ENCODE measurements at places on chromosomes 16 and 17.

GRCh38 chr17:53630638-53631037 lies 192.1 kb upstream of the KIF2B start:
- DNase-seq, result no peak

GRCh38 chr17:73552300-73553048 lies 91.8 kb downstream of the SDK2 start:
- no peak for DNase-seq

GRCh38 chr16:67419931-67420330 lies 3.7 kb upstream of the ZDHHC1 start:
- DNase-seq, result no peak

DNA sequence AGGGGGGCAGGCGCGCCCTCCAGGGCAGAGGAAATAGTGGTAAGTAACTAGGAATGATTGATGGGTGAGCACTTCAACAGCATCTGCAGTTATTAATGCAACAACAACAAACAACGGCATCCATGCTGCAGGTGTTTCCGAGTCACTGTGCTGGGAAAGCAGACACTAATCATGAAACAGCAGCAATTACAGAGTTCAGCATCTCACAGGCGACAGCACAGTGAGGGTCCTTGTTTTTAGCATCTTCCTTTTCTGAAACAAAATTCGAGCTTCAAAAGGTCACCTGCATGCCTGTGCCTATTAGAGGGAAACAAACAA lies 191.9 kb downstream of the SLC39A11 start:
- DNase-seq, result peak; percentile 61

GRCh38 chr17:56725144-56725543 lies 108.6 kb downstream of the C17orf67 start:
- no peak for DNase-seq

DNA sequence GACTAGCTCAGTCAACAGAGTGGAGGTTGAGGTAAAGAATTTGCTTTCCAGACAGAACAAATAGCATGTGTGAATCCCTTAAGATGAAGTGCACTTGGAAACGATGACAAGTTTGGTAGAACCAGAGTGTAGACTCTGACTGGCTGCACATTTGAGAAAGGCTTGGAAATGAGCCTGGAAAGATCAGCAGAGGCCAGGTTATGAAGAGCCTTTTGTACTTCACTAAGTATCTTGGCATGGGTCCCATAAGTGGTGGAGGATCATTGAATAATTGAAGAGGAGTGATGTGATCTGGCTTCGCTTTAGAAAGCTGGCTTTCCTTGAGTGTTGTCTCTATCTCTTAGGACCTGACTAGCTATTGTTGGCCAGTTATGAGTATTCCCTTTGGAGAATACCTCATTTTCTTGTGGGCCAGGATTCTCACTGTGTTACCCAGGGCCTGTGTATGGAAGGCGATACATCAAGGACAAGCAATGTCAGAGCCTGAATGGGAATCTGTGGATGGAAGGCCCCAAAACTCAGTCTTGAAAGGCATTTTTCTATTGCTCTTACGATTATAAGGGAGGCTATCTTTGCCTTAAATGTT lies 329.8 kb downstream of the UTP18 start:
- DNase-seq, result no peak

- peak; percentile 90 for DNase-seq
Measured at GRCh38 chr17:67376737-67377487, at the start of gene PITPNC1. PITPNC1 (plus strand) TSS chr17:67377281.

- DNase-seq, result peak; percentile 78
Measured at GRCh38 chr17:37179893-37180292, 195.9 kb upstream of the C17orf78 start.

- DNase-seq, result peak; percentile 72
Measured at GRCh38 chr17:69141431-69142174, at the start of gene ABCA6. ABCA6 (minus strand) TSS chr17:69141895; CDS start chr17:69140703, 1,192 bp downstream.

DNA sequence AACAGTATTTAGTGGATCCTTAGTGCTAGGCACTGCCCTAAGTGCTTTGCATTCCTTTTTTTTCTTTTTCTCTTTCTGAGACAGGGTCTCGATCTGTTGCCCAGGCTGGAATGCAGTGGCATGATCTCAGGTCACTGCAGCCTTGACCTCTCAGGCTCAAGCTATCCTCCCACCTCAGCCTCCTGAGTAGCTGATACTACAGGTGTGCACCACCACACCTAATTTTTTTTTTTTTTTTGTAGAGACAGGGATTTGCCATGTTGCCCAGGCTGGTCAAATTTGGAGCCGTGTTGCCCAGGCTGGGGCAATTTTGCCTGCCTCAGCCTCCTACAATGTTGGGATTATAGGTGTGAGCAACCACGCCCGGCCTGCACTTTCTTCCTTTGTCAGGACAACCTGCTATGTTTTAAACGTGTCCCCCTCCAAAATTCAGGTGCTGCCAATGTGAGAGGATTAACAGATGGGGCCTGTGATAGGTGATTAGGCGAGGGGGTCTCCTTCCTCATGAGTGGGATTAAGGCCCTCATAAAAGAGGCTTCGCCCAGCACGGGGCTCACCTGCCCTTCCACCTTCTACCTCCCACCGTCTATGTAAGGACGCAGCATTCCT lies 5.4 kb downstream of the NQO1 start:
- no peak for DNase-seq

DNA sequence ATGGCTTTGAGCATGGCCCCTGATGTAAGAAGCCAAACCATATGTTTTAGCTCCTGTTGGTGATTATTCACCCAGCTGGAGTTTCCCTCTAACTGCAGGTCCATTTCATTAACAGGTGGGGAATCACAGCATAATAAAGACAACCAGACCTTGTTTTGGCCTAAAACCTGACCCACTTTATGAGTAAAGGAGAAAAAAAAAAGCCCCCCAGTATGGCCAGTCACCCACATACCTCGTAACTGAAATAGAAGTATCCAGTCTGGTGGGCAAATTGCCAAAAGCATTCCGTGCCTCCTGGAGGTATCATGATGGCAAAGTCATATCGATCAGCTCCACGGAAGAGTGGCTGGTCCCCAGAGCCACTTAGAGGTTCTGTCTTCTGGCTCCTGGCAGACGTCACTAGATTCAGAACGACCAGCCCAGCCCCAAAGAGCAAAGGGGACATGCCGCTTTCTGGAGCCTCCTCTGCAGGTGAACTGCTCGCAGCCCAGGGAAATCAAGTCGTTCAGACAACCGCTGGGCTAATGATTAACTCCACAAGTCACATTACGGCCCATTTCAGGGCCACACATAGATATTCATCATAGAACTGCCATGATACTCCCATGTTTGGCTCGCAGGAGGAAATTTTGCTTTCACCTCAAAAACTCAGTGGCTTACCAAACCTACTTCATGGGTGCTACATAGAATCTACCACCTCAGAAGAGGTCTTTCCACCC lies at the start of gene TMED6:
Gene TMED6 (minus strand): TSS at position 478 of the 719 bp plus-strand sequence. CDS start 33 bp downstream, at position 445.
- DNase-seq, result no peak

DNA sequence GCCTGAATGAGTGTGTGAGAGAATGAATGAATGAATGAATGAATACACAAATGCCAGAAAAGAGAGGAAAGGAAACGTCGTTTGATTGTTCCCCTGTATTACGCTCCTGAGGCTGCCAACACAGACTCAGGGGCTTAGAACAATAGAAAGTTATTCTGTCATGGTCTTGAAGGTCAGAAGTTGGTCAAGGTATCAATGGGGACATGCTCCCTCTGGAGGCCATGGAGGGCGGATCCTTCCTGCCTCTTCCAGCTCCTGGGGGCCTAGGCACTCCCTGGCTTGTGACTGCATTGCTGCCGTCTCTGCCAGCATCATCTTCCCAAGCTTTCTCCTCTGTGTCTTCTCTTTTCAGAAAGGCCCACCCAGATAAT lies 1.5 kb upstream of the SLC38A8 start:
- peak; percentile 56 for DNase-seq

DNA sequence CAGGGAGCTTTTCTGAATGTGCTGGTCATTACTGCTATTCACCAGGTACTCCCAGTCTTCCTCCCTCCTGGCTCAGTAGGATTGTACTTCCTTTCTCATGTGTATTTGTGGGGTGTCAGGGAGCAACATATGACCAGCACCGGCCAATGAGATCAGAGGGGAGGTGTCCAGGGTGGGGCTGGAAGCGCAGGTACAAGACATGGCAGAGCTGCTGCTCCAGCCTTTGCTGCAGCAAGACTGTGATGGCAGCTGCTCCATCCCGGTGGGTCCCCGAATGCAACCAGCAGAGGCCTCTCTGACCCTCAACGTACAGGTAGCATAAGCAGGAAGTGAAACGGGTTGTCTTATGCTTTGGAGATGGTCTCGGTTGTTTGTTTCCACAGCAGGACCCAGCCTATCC lies 53.8 kb upstream of the CACNG5 start:
- DNase-seq, result no peak

DNA sequence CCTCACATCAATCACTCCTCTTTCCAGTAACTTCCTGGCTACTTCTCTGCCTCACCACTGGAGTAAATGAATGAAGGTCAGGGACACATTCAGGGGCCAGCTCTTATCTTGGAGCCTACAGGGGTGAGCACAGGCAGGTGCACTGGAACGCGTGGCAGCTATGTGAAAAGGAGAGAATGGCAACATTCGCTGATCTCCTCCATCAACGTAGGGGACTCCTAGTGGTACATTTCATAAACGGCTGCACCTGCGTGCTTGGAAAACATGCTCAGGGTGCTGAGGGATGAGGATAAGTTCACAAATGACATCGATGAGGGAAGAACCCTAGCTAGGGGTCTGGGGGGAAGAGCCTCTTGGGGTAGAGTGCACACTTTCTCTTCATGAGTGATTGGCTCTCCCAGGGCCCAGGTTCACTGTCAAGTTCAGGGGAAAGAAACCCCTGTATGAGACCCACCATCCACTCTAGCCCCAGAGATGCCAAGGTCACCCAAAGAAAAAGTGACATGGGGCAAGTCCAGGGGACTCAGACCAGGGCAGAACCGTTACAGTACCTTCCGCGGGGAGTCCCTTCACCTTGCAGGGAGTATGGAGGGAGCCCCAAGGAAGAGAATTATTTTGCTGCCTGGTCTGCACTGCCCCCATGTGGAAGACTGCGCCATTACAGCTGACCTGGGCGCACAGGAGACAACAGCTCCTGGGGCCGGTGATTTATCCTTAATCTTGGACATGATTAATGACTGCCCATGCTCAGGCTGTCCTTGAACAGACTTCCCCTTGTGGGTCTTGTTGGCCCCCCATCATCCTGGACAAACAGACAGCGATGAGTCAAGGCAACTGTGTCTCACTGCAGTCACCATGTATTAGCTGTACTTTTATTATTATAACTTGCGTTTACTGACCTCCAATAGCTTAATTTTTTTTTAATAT lies 30.1 kb downstream of the VAC14 start:
- DNase-seq, result peak; percentile 77

All from dermis blood vessel endothelial cell (primary cell).